NCI-H2171 (cell line): ENCODE measurements at places on chromosomes 3 and 15.

DNA sequence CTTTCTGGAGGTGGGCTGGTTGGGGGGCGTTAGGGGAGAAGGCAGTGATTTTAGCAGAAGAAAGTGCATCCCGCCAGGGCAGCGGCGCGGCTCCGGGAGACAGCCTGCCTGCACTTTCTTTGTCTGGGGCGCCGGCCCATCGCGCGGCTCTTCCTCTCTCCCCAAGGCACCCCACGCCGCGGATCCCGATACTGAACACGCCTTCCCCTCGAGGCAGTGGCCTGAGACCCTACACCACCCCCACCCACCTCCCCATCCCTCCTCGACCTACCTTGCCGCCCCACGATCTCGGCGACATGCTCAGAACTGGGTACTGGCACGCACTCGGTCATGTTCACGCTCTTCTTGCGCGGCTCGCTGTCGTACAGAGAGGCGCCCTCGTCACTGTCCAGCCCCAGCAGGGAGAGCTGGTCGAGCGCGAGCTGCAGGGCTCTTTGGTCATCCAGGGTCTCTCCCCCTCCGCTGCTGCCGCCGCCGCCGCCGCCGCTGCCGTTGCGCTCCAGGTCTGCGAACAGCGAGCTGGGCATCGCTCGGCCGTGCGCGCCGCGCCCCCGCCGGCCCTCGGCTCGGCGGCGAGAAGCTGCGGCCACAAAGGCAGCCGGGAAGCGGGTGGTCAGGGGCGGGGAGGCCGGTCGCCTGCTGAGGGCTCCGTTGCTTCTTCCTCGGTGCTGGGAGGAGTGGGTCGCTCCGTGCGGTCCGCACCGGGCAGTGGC, 483 bp downstream of the MEX3B start:
- peak; percentile 3 for DNase-seq

DNA sequence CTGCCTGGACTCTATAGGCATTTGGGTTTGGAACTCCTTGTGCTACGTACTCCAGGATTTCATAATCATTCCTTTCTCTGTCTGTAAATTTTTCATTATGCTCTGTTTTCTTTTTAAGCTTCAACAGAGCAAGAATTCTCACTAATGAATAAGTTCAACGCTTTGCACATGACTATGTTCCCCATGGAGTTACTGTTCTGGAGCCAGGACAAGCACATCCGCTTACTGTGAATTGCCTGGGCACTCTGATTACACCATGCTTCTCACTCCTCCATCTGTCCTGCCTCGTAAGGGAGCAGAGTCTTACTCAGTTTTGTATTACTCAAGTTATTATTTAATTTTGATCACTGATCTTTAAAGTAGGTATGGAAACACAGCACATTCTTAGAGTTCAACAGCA, 472.7 kb downstream of the RAP2B start:
- no peak for DNase-seq

- no peak for DNase-seq
Observed at GRCh38 chr3:16064642-16065414, 109.7 kb upstream of the GALNT15 start.

- peak; percentile 25 for DNase-seq
Observed at GRCh38 chr15:77959432-77959879, 118.1 kb downstream of the TBC1D2B start.

- DNase-seq, result peak; percentile 67
Observed at GRCh38 chr3:197186887-197187588, 111.4 kb downstream of the DLG1 start.
